ENCODE measurements at places on chromosomes 6 and 20.

GRCh38 chr6:31187780-31188194, 17.3 kb upstream of the POU5F1 start:
- no peak for DNase-seq

DNA sequence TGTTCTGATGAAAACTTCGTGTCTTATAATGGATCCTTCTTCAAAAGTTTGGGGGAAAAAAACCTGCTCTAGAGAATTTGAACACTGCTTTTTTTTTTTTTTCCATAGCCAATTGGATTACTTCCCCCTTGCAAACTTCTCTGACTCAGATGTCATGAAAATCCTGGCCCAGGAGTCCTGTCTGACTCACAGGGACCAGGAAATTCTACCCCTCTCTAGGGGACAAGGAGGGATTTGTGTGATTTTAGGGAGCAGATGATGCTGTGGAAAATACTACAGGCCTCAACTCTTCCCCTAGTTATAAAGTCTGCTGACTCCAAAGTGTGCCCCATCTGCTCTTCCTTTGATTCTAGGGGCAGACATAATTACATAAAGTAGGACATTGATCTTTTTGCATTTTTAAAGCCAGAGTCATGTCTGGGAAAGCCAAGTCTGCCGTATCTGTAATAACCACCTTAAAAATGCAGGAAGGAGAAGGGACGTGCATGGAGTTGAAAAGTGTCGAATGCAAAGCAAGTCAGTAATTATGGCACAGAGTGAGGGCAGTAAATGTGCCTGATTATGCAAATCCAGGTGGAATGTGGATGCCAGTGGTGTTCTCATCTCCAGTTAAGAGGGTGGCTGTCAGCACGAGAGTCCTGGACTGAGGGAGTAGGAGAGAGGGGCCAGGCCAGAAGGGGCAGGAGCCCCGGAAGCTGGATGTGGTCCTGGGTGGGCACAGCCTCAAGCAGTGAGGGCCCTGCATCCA, 144.3 kb upstream of the SULF2 start:
- DNase-seq: no peak

DNA sequence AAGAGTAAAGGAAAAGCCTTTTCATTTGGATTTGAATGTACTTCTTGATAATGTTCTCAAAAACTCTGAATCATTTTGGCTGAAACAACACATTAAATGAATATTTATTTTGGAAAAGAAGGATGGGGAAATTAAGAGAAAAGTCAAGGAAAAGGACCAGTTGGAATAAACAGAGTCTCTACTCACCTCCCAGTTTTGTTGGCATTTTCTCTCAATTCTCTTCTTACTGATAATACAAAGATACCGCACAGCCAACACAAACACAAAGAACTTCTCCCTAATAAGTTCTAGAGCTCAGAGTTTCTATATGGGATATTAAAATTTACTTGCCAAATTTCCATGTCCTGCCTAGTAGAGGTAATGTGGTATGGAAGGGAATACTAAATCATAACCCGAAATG, 13.1 kb downstream of the EPM2A start:
- no peak for DNase-seq

- no peak for DNase-seq
Observed at GRCh38 chr6:55902796-55903195, 27.4 kb upstream of the BMP5 start.

DNA sequence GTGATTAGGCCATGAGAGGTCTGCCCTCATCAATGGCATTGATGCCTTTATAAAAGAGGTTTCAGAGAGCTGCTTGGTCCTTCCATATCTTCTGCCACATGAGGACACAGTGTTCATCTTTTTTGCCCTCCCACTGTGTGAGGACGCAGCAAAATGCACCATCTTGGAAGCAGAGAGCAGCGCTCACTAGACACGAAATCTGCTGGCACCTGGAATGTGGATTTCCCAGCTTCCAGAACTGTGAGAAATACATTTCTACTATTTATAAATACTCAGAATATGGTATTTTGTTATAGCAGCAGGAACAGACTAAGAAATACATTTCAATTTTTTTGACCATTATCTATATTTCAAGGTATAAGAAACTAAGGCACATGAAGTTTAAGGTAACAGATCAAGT, 24.9 kb downstream of the SLC35F1 start:
- no peak for DNase-seq
